SJSA1 (cell line): ENCODE measurements at places on chromosomes 11 and 22. TPM values are rescaled to one million over a fixed set of nuclear protein-coding genes. Genes with fewer than 3 reads are reported as not detected.

DNA sequence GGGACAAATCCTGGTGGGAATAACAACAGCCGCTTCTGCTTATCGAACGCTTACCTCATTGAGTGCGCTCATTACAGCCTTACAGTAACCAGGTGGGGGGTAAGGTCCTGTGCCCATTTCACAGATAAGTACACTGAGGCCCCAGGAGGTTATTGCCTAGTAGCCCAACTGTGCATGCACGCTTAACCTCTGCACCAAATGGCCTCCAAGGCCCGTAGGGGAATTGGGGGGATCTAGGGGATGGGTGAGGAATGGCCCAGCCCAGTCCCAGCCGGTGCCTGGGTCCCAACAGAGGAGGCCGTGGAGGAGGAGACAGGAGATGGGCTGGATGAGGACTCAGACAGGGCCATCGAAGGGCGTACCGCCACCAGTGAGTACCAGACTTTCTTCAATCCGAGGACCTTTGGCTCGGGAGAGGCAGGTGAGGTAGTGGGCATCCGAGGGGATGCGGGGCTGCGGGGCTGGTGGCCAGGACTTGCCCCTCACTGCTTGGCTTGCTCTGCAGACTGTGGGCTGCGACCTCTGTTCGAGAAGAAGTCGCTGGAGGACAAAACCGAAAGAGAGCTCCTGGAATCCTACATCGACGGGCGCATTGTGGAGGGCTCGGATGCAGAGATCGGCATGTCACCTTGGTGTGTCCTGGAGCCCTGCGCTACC, 7.3 kb downstream of the F2 start:
- H3K4me3 ChIP-seq, result no peak overlapping the region
- no peaks in the 10 kb centered on the region for H3K4me1 ChIP-seq
- no peak for DNase-seq
- no peak overlapping the region for H3K27ac ChIP-seq

Gene BAIAP2L2
- total RNA-seq, result not detected in 2 replicates

DNA sequence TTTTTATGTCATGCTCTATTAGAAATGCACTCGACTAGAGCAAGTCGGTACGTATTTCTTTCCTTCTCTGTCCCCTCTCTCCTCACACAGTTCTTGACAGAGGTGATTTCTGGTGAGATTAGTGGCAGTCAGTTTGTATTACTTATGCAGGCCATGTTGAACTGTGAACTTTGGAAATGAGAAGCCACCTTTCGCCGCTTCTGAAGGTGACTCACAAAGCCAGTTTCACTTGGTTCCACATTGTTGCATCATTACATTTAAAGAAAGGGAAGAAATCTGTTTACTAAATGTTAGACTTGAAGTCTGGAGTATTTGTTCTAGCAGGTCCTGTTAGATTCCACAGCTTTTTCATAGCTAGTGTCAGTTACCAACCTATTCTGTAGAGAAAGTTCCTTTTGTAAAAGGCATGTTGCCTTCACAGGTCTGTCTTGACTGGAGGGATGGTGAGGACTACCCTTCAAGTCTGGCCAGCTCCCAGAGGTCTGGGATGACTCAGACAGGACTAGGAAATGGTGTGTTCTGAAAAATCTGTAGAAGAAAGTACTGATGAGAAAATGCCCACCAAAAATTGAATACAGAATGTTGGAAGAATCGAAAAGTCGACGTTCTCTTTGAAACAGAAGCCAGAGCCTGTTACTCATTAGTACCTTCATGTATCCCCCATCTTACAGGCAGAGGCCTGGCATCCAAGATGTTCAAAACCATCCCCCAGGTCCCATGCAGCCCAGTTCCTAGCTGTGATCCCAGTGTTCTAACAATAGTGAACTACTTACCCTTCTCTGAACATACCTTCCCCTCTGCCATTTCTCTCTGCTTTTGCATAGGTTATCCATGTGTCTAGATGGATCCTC, 181.4 kb downstream of the DBX1 start:
- DNase-seq, result peak; percentile 57
- peaks cover 37% of the 10 kb centered on the region for H3K4me1 ChIP-seq

DNA sequence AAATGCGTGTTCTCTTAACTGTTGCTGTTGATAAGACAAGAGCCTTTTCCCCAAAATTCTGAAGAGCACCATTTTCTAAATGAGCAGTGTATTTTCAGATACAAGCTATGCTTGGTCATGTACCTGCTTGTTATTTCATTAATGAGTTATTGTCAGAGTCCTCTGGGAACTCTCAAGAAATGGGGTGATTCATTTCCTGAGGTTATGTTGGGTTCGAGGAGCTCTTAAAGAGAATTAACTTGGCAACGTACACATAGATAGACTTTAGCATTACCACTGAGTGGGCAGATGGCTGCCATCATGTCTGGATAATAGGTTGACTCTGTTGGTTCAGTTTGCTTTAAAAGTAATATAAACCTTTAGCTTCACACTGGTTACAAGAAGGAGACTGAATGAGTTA, 87.9 kb upstream of the SORL1-AS1 start:
- H3K4me1 ChIP-seq, result no peaks in the 10 kb centered on the region
- no peak overlapping the region for H3K4me3 ChIP-seq
- H3K27ac ChIP-seq, result no peak overlapping the region
- no peaks in the 10 kb centered on the region for H3K27me3 ChIP-seq
- no peak for DNase-seq

DNA sequence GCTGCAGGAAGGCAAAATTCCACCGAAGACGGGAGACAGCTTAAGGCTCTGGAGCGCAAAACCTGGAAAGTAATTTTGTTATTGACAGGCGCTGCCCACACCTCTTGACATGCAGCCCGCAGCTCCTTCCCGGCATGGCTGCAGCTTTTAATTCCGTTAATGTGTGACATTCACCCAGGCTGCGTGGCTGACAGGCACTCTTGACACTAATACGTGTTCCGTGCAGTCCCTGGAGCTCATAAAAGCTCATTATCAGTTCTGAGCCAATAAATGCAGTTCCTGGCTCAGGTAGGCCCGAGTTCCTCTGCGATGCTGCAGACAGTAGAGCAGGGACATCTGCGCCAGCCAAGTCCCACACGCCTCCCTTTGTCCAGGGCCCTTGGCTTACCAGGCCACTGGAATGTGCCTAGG, 34.8 kb downstream of the TSPAN18 start:
- H3K4me3 ChIP-seq, result no peak overlapping the region
- no peaks in the 10 kb centered on the region for H3K27me3 ChIP-seq
- H3K27ac ChIP-seq, result no peak overlapping the region
- H3K4me1 ChIP-seq, result peaks cover 12% of the 10 kb centered on the region
- no peaks in the 10 kb centered on the region for H3K36me3 ChIP-seq

Gene C11orf87
- total RNA-seq, result 0.78 TPM in 1 of 2 replicates, not detected in the other

- no peak overlapping the region for H3K4me3 ChIP-seq
- H3K4me1 ChIP-seq, result peaks cover 76% of the 10 kb centered on the region
- no peak for DNase-seq
- no peak overlapping the region for H3K27ac ChIP-seq
- H3K36me3 ChIP-seq, result peaks cover 88% of the 10 kb centered on the region
Measured at GRCh38 chr11:11981364-11981763, 27.1 kb downstream of the DKK3 start.

DNA sequence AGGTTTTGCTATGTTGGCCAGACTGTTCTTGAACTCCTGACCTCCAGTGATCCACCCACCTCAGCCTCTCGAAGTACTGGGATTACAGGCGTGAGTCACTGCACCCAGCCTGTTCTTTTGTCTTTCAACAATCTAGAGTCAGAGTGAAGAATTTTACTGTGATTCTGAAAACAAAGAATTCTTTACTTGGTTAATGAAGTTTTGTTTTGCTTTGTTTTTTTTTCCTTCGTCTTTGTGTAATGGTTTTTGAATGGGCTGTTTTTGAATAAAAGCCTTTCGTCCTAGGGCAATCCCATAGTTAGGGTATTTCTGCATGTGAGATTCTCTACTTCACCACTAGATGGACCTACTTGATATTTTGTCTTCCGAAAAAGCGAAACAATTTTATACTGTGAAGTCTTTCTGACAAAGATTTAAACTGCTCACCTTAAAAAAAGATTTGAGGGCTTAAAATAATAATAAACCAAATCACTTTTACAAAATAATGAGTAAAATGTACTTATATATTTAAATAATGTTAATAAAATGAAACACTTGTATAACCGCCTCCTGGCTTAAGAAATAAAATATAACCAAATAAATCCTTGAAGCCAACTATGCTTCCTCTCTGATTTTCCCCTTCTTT, 43.4 kb upstream of the SC5D start:
- H3K27ac ChIP-seq, result peak overlapping the region; percentile 81
- DNase-seq, result peak; percentile 72
- peaks cover 29% of the 10 kb centered on the region for H3K4me1 ChIP-seq
- H3K27me3 ChIP-seq, result no peaks in the 10 kb centered on the region
- no peaks in the 10 kb centered on the region for H3K36me3 ChIP-seq

- H3K27ac ChIP-seq, result no peak overlapping the region
- H3K4me1 ChIP-seq, result peaks cover 5% of the 10 kb centered on the region; the same call in 1 of the 2 replicates
- no peaks in the 10 kb centered on the region for H3K36me3 ChIP-seq
Measured at GRCh38 chr11:115657586-115657985, 153.4 kb upstream of the CADM1 start.

GRCh38 chr11:46334211-46334610, 13.1 kb upstream of the DGKZ start:
- no peaks in the 10 kb centered on the region for H3K36me3 ChIP-seq
- no peak overlapping the region for H3K4me3 ChIP-seq
- no peak for DNase-seq
- peaks cover 14% of the 10 kb centered on the region for H3K4me1 ChIP-seq
- peaks cover 33% of the 10 kb centered on the region for H3K27me3 ChIP-seq
- H3K27ac ChIP-seq, result no peak overlapping the region
